ENCODE measurements at places on chromosomes 13 and 19. TPM values are rescaled to one million over a fixed set of nuclear protein-coding genes. Genes with fewer than 3 reads are reported as not detected.
A peak's percentile ranks its signal among the peaks of the same experiment; 100 is the strongest.

DNA sequence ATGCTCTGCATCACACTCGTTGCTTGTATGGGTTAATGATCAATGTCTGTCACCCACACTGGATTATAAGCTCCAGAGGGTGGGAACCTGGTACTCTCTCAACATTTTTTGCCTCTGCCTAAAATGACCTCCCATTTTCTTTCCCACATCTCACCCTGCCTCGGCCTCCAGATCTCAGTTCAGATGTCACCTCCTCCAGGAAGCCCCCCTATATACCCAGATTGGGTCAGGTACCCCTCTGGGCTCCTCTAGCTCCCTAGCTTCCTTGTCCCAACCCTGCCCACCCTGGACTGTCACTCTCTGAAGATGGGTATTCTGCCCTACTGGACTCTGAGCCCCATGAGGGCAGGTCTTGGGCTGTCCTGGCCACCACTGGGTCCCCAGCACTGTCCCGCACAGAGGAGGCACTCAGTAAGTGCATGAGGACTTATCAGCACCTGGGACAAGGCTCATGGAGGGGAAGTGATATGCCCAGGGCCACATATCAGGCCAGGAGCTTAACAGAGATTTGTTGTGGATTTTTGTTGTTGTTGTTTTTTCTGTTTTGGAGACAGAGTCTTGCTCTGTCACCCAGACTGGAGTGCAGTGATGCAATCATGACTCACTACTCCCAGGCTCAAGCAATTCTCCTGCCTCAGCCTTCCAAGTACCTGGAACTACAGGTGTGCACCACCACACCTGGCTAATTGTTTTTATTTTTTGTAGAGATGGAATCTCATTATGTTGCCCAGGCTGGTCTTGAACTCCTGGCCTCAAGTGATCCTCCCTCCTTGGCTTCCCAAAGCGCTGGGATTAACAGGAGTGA is 23.8 kb downstream of the PRKD2 start:
- peak; percentile 6 for DNase-seq

- DNase-seq: no peak
Observed at GRCh38 chr13:93511011-93511410, 284.4 kb downstream of the GPC6 start.

DNA sequence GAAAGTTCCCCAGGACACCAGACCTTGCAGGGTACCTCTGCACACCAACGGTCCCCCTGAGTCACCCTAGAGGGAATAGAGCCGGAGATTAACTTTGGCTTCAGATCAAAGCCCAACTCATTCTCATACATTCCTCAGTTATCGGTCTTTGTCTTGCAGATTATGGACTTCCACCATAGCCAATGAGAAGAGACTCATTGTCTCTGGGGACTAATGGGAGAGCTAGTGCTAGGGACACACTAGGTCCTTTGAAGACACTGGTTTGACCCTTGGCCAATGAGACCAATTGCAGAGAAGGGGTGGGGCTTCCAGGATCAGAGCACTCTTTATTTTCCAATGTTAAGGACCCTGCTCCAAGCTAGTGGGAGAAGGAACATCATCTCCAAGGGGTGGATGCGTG is 6.1 kb downstream of the KLK7 start:
- no peak for DNase-seq

DNA sequence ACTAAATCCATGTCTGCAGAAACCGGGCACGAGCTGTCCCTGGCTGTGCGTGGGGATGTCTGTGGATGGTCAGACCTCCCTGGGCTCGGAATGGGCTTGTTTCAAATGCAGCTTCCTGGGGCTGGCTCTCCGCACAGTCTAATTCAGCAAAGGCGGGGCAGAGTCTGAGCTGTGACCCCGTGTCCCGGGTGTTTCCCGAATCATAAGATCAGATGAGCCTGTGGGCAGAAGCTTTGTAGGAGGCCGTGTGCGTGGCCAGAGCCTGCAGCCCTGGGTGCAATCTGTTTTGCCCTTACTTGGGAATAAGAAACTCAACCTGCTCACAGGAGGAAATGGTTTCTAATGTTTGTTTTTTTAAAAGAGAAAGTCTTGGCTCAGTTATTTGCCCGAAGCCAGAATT is 13.9 kb upstream of the GNA11 start:
- no peak for DNase-seq

DNA sequence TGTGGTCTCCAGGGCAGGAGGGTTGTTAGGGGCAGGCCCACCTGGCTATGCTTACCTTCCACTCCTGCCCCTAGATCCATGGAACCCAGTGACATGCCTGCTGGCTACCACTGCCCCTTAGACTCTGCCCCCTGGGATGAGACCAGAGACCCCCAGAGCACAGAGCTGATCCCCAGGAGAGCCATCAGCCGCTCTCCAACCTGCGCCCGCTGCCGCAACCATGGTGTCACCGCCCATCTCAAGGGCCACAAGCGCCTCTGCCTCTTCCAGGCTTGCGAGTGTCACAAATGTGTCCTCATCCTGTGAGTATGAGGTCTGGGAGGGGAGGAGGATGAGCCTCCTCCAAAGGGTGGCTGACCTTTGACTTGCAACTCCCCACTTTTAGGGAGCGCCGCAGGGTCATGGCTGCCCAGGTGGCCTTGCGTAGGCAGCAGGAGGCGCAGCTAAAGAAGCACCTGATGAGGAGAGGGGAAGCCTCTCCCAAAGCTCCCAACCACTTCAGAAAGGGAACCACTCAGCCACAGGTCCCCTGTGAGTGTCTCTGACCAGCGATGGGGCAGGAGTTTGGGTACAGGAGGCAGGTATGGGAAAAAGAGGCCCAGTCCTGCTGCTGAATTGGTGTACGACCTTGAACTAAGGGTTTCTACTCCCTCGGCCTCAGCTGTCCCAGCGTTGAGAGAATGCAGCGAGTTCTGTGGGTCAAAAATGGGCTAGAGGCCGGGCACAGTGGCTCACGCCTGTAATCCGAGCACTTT is 2.7 kb downstream of the DMRTC2 start:
- DNase-seq: no peak

DNA sequence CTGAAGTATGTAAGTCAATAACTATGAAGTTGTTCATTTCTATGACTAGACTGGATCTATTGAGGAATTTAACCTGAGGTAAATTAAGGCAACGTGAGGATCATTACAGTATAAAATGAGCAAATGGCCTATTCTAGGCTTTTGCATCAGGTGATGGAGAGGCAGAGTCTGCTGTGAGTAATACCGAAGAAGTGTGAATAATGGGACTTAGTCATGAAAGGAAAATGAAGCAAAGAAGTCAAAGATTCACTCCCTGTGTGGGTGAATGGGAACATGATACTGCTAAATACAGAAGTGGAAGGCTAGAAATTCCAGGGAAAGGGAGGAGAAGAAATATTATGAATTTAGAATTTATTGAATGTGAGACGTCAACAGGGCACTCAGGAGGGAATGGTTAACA is 774.1 kb downstream of the LIG4 start:
- DNase-seq: no peak

DNA sequence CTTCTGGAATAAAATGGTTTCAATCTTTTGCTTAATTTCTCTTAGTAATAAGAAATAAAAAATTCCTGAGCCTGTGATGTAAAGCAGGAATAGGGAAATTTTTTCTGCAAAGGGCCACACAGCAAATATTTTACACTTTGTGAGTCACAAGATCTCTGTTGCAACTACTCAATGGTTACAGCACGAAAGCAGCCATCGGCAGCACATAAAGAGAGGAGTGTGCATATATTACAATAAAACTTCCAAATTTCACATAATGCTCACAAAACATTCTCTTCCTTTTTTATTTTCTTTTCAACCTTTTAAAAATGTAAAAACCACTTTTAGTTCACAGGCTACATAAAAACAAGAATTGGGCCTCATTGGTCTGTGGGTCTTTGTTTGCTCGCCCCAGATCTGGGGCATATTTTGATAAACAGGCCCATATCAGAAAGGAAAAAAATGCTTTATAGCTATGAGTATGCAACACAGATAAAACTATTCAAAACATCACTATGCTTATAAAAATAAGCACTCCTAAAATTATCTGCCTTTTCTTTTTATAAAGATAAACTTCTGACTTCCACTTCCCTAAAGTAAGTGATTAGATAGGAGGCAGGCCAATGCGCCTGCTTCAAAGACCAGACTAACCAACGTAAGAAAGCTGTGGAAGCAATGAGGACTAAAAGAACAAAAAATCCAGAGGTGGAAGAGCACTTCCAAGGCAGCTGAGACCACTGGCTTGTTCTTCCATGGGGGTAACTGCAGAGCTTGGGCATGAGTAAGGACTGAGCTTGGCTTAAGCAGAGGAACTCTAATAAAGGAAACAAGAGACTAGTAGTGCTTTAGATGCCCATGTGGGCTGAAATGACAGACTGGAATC is 26.5 kb downstream of the MYCBP2 start:
- DNase-seq: peak; percentile 66

DNA sequence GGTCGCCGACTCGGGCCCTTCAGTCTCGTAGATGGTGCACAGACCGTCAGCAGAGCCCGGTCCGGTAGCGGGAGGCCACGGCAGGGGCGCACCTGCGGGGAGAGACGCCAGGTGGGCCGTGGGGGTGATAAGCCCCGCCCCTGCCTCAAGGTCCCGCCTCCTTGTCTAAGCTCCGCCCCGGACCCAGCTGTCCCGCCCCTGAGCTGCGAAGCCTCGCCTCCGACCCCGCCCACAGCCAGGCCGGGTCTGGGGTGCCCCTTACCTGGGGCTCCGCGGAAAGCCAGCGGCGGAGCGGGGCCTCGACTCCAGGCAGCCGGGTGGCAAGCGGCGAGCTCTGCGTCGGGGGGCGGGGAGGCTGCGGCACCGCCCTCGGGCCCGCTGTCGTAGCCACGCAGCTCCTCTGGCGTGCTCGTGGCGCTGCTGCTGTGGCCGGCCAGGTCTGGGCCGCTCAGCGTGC is 4.7 kb downstream of the PRR36 start:
- DNase-seq: no peak

- DNase-seq: no peak
Observed at GRCh38 chr13:46662690-46663089, 109.7 kb downstream of the LRCH1 start.

- peak; percentile 3 for DNase-seq
Observed at GRCh38 chr13:23159205-23159759, 21.5 kb upstream of the SGCG start.

DNA sequence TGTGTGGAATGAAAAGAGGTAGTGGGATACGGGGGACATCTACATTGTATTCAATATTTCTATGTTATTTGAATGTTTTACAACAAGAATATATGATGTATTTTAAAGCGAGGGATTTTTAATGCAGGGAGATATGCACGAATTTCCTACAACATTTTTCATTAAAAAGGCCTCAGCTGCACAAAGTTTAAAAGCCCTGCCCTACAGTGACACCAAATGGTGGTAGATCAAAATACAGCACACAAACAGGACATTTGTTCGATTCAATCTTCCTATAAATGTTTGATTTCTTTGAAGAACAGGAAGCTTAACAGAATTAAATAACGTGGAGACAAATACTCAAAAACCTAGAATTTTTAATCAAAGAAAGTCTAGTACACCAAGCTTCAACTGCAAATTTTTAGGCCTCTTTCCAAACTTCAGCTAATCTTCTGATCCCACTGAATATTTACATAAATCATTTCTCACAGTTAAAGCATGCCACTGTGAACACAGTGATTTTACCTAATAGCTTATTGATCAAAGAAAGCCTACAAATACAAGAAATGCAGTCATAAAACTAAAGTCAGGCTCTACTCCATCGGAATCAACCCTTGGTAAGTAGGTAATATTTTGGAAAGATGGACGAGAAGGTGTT is 257.2 kb downstream of the DIAPH3 start:
- DNase-seq: peak; percentile 45

DNA sequence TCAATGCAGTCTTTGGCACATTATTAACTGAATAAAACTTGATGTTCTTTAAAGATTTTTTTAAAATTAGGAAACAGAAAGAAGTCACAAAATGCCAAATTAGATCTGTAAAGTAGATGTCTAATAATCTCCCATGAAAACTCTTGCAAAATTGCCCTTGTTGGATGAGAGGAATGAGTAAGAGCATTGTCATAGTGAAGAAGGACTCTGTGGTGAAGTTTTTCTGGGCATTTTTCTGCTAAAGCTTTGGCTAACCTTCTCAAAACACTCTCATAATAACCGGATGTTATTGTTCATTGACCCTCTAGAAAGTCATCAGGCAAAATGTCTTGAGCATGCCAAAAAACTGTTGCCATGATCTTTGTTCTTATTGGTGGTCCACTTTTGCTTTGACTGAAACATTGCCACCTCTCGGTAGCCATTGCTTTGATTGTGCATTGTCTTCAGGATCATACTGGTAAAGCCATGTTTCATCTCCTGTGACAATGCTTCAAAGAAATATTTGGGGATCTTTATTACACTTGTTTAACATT is 549.3 kb downstream of the LIG4 start:
- DNase-seq: no peak

DNA sequence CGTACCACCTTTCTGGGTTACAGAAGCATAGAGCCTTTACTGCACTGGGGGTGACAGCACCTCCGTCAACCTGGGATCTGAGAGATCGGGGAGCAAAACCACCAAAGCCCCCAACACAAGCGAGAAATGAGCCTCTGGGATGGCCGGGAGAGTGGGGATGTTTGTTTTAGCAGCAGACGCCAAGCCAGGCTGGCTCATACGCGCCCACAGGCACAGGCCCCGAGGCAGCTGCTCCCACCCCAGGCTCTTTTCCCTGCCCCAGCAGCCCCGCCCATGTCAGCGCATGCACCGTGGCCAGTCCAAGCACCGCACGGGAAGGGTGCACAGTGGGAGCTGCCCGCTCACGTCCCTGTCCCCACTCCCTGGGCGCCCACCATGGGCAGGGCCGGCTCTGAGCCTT is 8.5 kb downstream of the PIP5K1C start:
- DNase-seq: no peak

GRCh38 chr13:113122550-113123225 is at the start of gene F10:
F10 (plus strand) TSS chr13:113122799; CDS start chr13:113122856, 57 bp downstream.
- peak; percentile 89 for DNase-seq

GRCh38 chr19:35856546-35857149 is at the start of gene KIRREL2:
KIRREL2 (plus strand) TSS chr19:35856911; CDS start chr19:35857120, 209 bp downstream.
- no peak for DNase-seq

DNA sequence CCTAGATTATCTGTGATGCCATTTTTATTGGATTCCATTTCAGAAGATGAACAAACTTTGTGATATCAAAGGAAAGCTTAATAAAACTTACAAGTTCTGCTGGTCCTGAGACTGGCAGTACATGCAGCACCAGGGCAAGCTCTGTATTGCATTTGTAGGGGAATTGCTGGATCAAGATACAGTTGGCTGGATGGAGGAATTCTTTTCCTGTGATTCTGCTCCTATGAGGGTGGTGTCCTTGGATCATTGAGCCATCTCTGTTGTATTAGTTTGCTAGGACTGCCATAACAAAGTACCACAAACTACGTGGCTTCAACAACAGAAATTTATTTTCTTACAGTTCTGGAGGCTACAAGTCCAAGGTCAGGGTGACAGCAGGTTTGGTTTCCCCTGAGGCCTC is 33.9 kb upstream of the CSNK1A1L start:
- DNase-seq: no peak

ZNF829 gene
- 2.6 TPM for total RNA-seq

MAP4K1 gene
- 0.81 TPM for total RNA-seq

ZNF266 gene
- 6.3 TPM for total RNA-seq

TEX101 gene
- not detected for total RNA-seq

CYTH2 gene
- 47.0 TPM for total RNA-seq

FCGBP gene
- 0.83 TPM for total RNA-seq

Measured in HFFc6 (cell line).